ENCODE measurements at places on chromosomes 7 and 10. TPM values are rescaled to one million over a fixed set of nuclear protein-coding genes. Genes with fewer than 3 reads are reported as not detected.
A peak's percentile ranks its signal among the peaks of the same experiment; 100 is the strongest.

- H3K27me3 ChIP-seq, result peaks cover 27% of the 10 kb centered on the region
- no peak overlapping the region for H3K27ac ChIP-seq
- no peaks in the 10 kb centered on the region for H3K36me3 ChIP-seq
- no peak for DNase-seq
- H3K4me1 ChIP-seq, result peaks cover 9% of the 10 kb centered on the region
Measured at GRCh38 chr10:22710139-22710745, 4.1 kb downstream of the PIP4K2A start.

- no peak overlapping the region for H3K4me3 ChIP-seq
- H3K36me3 ChIP-seq, result no peaks in the 10 kb centered on the region
- no peaks in the 10 kb centered on the region for H3K27me3 ChIP-seq
- peaks cover 9% of the 10 kb centered on the region for H3K4me1 ChIP-seq
Measured at GRCh38 chr7:129529643-129530042, 27.3 kb downstream of the SMKR1 start.

DNA sequence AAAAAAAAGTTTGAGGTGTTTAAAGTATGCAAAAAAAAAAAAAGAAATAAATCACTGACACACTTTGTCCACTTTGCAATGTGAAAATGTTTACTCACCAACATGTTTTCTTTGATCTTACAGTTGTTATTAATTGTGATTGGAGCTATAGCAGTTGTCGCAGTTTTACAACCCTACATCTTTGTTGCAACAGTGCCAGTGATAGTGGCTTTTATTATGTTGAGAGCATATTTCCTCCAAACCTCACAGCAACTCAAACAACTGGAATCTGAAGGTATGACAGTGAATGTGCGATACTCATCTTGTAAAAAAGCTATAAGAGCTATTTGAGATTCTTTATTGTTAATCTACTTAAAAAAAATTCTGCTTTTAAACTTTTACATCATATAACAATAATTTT is 130.6 kb downstream of the CFTR start:
- H3K36me3 ChIP-seq, result no peaks in the 10 kb centered on the region
- DNase-seq, result no peak
- H3K27ac ChIP-seq, result no peak overlapping the region
- H3K4me1 ChIP-seq, result no peaks in the 10 kb centered on the region

DNA sequence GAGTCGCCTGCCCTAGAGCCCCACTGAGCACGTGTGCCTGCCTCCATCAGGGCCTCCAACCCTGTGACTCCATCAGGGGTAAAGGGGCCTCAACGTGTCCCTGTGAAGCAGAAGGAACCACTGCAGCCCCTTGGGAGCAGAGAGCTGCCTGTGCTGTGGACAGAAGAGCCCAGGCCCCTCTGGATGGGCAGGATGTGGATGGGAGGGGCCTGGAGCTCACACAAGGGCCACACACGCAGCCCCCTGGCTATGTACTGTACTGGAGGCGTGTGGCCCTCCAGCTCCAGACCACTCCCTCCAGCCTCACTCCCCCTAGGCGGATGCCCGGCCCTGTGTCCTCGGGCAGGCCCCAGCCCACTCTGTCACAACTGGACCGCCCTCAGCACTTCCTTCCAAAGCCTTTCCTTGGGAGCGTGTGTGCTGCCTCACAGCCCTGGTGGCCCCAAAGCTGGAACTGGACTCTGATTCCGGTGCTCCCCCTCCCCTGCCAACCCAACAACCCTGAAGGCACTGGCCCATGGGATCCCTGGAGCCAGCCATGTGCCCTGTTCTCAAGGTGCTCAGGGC is 238.0 kb downstream of the TCERG1L start:
- no peaks in the 10 kb centered on the region for H3K27me3 ChIP-seq
- H3K27ac ChIP-seq, result no peak overlapping the region
- no peaks in the 10 kb centered on the region for H3K36me3 ChIP-seq
- no peak for DNase-seq
- no peak overlapping the region for H3K4me3 ChIP-seq
- H3K4me1 ChIP-seq, result peaks cover 9% of the 10 kb centered on the region

DNA sequence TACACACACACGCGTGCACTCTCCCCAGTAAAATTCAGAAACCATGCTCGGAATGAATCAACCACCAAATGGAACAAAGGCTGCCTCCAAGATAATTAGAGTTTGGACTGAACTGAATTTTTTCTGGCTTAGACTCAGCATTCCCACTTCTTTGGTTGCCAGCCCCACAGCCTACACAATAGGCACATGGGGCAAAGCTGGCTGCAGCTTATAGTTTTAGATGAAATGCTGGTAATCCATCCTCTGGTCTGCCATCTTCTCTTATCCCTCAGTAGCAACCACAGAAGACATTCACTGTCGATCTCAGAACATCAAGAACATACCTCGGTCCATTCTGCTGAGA is 44.2 kb downstream of the PDE1C start:
- H3K4me3 ChIP-seq, result no peak overlapping the region
- H3K27me3 ChIP-seq, result no peaks in the 10 kb centered on the region
- no peaks in the 10 kb centered on the region for H3K36me3 ChIP-seq
- H3K4me1 ChIP-seq, result no peaks in the 10 kb centered on the region
- H3K27ac ChIP-seq, result no peak overlapping the region

DNA sequence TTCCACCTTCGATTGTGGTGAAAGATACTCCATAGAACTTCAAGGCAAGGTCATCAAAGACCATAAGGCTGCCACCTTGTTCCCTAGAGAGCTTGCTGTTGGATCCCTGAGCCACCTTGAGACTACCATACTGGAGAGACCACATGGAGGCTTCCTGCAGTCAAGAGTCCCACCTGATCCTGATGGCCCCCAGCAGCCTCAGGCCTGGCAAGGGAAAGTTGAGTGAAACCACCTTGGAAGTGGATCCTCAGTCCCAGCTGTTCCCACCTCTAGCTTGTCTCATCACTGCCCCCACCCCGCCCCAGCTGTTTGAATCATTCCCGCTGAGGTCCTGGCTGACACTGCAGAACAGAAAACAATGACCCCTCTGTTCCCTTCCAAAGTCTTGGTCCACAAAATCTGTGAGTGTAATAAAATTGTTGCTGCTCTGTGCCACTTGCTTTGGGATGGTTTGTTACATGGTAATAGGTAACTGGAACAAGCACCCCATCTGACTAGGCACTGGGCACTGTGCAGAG is 32.0 kb downstream of the PRLHR start:
- peaks cover 3% of the 10 kb centered on the region for H3K4me1 ChIP-seq
- DNase-seq, result no peak
- H3K4me3 ChIP-seq, result no peak overlapping the region
- no peaks in the 10 kb centered on the region for H3K36me3 ChIP-seq

DNA sequence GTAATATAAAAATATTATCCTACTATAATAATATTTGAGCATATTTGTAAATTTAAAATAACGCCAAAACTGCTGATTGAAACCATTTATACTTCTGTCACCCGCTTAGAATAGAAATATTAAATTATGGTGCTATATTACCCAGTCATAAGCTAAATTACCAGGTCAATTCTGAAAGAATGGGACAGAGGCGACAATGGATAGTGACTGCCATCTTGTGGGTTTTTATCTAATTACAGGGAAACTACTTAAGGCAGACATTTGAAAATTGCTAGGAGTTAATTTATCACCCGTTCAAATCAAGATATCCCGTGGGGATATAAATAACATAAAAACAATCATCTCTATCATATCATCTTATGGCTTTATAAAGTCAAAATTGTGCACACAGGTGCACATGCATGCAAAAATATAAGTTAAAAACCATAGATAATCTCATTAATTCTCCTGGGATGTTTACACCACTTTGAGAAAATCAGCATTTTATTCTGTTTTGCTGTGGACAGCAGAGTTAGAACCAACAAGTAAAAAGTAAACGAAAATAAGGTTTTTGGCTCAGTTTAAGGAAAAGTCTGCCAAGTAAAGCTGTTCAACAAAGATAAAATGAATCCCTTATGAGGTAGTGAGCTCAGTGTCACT is 41.3 kb upstream of the HPSE2 start:
- H3K4me1 ChIP-seq, result no peaks in the 10 kb centered on the region
- H3K27me3 ChIP-seq, result no peaks in the 10 kb centered on the region
- H3K36me3 ChIP-seq, result no peaks in the 10 kb centered on the region
- H3K27ac ChIP-seq, result no peak overlapping the region
- H3K4me3 ChIP-seq, result no peak overlapping the region

DNA sequence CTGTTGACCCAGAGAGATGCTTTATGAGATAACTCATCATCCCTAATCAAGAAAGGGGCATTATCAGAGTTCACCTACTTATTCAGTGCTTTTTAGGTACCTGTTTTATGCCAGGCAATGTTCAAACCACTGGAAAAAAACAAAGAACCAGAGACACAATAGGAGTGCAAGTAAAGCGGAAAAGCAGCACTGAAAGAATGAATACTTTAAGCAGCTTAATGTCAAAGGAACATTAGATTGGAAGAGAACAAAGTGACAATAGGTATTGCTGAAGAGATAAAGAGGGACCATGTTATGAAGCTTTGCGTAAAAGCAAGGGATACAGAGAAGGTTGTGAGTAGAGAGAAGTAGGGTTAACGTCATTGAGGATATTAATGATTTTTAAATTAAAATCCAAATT is 11.3 kb downstream of the DGKB start:
- no peak overlapping the region for H3K27ac ChIP-seq
- peaks cover 22% of the 10 kb centered on the region for H3K4me1 ChIP-seq
- DNase-seq, result peak; percentile 69
- H3K36me3 ChIP-seq, result no peaks in the 10 kb centered on the region

DNA sequence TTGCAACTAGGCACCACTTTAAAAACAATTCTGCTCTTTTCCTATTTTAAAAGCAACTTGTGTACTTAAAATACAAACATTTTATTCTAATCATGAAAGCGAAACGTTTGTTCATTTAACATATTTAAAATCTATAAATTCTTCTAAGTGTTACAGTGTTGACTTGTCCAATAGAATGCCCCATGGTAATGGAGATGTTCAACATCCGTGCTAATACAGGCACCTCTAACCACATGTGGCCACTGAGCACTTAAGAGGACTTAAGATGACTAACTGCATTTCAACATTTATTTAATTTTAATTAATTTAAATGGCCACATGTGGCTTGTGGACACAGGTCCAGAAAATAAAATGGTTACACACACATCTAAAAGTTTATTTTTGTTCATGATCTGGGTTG is 115.1 kb downstream of the TPK1 start:
- H3K27me3 ChIP-seq, result no peaks in the 10 kb centered on the region
- no peaks in the 10 kb centered on the region for H3K4me1 ChIP-seq
- no peak for DNase-seq
- H3K4me3 ChIP-seq, result no peak overlapping the region
- no peak overlapping the region for H3K27ac ChIP-seq

- no peak overlapping the region for H3K27ac ChIP-seq
- peaks cover 11% of the 10 kb centered on the region for H3K4me1 ChIP-seq
- H3K36me3 ChIP-seq, result no peaks in the 10 kb centered on the region
- H3K27me3 ChIP-seq, result no peaks in the 10 kb centered on the region
Measured at GRCh38 chr7:126079151-126079550, 1149.5 kb upstream of the POT1 start.

Gene MLLT10
- 55.7 TPM for total RNA-seq

Gene GPRIN2
- 6.9 TPM for total RNA-seq

Gene KCNK18
- total RNA-seq, result not detected

Gene ZNF239
- total RNA-seq, result 7.1 TPM

All from neural progenitor cell (in vitro differentiated cells).